ENCODE measurements at places on chromosomes 1 and 21.

DNA sequence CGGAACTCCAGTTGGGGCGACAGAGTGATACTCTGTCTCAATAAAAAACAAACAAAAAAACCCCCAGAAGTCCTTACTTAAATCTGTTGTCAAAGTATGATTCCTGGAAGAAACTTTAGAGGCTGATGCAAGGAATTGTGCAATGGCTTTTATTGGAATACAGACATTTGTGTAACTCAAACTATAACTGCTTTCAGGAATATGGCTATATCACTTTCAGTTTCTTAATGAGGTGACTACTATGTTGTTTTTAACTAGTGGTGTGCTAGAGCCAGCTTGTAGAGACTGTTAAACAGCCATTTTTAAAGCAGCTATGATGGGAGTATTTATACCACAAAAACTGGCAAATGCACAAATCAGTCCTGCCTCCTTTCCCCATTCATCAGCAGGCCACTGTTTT is 22.7 kb upstream of the DNAJC28 start:
- no peak for DNase-seq

- no peak for DNase-seq
Measured at GRCh38 chr1:167328816-167329483, 108.3 kb downstream of the POU2F1 start.

GRCh38 chr21:36474591-36474990 is 5.3 kb downstream of the CLDN14 start:
- no peak for DNase-seq

DNA sequence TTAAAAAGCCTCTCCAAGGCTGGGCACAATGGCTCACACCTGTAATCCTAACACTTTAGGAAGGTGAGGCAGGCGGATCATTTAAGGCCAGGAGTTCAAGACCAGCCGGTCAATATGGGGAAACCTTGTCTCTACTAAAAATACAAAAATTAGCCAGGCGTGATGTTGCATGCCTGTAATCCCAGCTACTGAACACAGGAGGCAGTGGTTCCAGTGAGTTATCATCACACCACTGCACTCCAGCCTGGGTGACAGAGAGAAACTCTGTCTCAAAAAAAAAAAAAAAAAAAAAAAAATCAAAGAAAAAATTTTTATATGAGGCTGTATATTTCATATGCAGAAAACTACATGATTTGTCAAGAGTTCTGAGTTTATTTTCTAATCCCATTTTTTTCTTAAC is 1107.1 kb upstream of the TMPRSS15 start:
- DNase-seq: no peak

- DNase-seq: no peak
Measured at GRCh38 chr1:6507461-6507911, 16.0 kb upstream of the PLEKHG5 start.

- no peak for DNase-seq
Measured at GRCh38 chr1:175842550-175842949, 99.2 kb upstream of the TNR start.

- DNase-seq: no peak
Measured at GRCh38 chr1:2480986-2481364, 4.9 kb downstream of the PLCH2 start.

DNA sequence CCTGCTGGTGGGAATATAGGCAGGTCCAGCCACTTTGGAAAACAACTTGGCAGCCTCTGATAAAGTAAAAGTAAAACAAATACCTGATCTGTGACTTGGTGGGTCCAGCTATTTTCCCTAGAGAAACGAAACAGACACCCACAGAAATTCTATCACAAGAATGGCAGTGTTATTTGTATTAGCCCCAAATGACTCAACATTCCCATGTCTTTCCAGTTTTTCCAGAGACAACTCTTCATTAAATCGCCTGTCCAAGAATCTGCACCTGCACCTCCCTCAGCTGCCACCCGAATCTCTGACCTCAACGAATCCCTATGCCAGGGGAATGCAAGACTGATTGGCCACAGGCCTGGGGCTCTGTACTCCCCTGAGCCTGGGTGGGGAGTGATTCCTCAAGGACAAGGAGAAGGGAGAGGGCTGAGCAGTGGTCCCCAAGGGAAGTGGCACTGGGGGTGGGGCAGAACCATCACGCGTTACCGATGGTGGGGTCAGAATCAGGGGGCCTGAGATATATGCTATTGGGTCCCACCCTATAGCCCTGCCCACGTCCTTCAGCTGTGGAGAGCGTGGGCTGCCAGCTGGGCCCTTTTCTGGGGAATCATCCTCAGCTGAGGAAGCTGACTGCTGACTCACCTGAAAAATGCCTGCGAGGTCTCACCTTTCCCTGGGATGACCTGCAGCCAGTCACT is 553.0 kb downstream of the PTPRU start:
- no peak for DNase-seq

- DNase-seq: no peak
Measured at GRCh38 chr1:9320520-9321479, 28.1 kb downstream of the SPSB1 start.

- no peak for DNase-seq
Measured at GRCh38 chr1:115783311-115783710, 14.8 kb upstream of the CASQ2 start.

DNA sequence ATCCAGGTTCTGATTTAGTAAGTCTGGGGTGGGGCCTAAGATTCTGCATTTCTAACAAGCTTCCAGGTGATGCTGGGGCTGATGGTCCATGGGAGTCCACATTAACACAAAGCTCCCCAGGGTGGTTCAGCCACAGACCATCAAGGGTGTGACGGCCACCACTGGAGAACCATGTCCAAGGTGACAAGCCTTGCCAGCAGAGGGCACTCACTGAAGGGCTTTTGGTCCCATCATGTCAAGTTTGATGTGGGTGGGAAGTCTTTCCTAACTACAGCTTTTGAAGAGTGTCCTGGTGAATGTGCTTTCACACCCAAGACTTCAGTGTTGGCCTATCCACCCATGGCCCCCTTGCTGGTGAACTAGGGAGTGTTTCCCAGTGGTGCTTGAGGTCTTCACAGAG is 67.1 kb downstream of the UBE2T start:
- DNase-seq: peak; percentile 28

- DNase-seq: peak; percentile 67
Measured at GRCh38 chr1:25031966-25032667, 102.0 kb upstream of the RUNX3 start.

- no peak for DNase-seq
Measured at GRCh38 chr1:230218667-230219066, 151.6 kb downstream of the GALNT2 start.

DNA sequence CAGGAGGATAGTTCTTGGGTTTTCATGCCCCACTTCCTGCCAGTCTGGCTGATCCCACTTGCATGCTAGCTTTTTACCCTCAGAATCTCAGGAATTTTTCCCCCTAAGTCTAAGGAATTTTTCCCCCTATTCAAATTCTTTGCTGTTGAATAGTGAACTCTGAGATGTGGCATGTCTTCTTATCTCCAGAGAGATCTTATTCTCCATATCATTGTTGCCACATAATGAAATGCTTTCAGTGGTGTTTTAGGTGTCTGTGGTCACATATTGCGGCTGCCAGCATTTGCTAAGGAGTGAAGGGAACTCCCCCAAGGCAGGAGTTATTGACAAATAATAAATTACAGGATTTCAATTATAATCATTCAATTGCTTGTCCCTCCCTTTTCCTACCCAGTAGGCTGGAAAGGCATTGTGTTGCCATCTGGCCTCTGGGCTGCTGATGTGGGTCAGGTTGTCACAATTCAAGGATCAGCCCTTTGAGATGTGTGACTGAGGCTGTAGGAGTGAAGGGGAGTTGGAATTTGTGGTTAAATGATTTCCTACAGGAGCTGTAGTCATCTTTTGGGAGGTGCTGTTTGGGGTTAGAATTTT is 3.9 kb upstream of the FLG start:
- no peak for DNase-seq

- DNase-seq: no peak
Measured at GRCh38 chr1:114023377-114023776, 44.1 kb downstream of the OLFML3 start.

GRCh38 chr21:17848228-17848627 is 29.1 kb upstream of the C21orf91 start:
- DNase-seq: no peak

DNA sequence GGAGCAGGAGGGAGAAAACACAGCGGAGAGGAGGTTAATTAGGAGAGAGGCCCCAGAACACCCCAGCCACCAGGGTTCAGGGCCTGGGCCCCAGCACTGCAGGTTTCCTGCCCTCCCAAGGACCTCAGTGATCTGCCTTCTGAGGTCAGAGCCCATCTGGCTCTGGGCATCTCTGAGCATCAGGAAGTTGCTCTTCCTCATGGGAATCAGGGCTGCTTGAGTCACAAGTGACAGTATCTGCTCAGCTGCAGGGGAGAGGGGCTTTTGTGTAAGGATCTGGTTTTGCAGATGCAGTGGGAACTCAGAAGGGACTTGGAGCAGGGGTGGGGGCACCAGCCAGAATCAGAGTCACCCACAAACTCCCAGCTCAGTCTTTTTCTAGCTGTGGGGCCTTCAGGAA is 472.1 kb downstream of the PTPRU start:
- DNase-seq: no peak

- DNase-seq: peak; percentile 8
Measured at GRCh38 chr1:231315887-231316286, 21.8 kb downstream of the EXOC8 start.

DNA sequence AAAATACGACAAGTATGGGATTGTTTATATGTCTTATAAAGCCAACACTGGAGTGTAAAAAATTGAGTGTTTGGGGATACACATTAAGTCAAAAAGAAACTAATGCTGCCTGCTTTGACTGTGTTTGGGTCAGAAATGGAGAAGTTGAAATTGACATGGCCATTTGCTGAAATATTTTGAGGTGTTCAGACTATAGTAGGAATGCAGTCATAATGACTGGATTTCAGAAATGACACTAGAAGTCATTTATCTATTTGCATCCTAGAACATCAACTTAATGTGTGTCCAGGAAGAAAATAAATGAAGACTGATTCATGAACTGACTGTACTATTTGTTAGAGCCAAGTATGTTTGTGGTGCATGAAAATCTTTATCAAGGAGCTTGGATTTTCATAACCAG is 28.4 kb downstream of the RASAL2 start:
- no peak for DNase-seq

Measured in T-helper 1 cell (primary cell).